Anterior cingulate cortex (tissue), 58 donors: ENCODE measurements at places on chromosomes 16 and 17.

DNA sequence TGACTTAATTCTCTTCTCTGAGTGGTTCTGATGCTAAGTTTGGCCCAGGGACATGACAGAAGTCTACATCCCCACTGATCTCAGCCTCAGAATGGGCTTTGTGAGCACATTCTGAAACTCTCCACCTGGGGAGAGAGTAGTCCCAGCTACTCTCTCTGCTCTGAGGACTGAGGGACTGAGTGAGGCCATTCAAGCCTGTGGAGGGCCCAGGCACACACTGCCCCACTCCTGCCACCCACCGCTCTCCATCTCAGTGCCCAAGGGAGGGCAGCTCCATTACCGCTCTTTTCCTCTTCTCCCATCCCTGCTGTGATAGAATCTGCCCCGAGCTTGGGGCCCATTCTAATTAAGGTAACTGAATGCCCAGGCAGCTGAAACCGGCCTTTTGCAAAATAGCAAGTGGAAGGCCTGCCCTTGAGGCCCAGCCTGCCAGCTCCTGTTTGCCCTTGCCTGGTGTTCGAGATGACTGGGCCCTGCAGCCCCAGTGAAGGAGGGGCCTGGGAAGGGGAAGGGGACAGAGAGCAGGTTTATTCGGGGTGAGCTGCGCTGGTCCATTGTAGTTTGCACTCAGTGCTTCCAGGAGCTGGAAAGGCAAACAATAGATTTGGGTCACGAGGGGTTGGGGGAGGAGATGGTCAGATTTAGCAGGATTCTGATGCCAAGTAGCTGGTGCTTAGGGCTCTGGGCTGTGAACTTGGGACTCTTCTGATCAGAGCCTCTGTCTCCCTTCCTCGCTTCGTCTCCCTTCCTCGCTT lies 76.2 kb downstream of the RAB11FIP4 start:
- DNase-seq, result peak; percentile 65

- DNase-seq, result peak; percentile 92
Observed at GRCh38 chr16:27202923-27203506, 311 bp upstream of the KDM8 start.

- no peak for DNase-seq
Observed at GRCh38 chr17:78238823-78239488, 7.5 kb downstream of the TMEM235 start.

DNA sequence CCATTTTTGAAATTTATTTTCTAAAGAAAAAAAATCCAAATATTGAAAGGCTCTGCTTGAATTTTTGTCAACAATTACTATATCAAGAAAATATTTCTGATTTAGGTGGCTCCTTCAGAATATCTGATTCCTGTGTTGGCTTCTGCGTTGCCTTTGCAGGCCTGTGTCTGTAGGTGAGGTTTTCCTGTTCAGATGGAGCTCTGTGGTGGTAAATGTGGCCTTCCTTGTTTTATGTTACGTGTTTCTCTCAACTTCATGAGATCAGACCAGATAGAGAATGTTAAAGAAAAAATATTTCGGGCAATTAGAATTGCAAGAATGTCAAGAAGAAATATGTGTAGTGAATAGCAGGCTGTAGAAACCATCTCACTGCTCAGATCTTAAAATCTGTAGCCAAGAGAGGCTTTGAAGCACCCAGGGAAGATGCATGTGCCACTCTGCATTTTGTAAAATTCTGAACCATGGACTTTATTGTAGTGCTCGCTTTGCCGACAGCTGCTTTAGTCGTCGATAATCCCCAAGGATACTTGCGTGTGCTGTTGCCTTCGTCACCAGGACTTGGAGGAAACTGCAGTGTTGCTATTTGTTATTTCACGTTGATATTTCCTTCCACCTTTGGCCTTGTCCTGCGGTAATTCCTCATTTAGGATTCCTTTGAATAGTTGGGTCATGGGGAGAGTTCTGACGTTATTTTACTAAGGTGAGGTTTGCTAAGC lies 69.9 kb downstream of the RPTOR start:
- DNase-seq, result no peak

GRCh38 chr16:72015124-72015523 lies 6.6 kb downstream of the DHODH start:
- no peak for DNase-seq

- no peak for DNase-seq
Observed at GRCh38 chr17:73643852-73644144, 447 bp downstream of the SDK2 start.

GRCh38 chr16:17606460-17606859 lies 135.7 kb upstream of the XYLT1 start:
- no peak for DNase-seq

DNA sequence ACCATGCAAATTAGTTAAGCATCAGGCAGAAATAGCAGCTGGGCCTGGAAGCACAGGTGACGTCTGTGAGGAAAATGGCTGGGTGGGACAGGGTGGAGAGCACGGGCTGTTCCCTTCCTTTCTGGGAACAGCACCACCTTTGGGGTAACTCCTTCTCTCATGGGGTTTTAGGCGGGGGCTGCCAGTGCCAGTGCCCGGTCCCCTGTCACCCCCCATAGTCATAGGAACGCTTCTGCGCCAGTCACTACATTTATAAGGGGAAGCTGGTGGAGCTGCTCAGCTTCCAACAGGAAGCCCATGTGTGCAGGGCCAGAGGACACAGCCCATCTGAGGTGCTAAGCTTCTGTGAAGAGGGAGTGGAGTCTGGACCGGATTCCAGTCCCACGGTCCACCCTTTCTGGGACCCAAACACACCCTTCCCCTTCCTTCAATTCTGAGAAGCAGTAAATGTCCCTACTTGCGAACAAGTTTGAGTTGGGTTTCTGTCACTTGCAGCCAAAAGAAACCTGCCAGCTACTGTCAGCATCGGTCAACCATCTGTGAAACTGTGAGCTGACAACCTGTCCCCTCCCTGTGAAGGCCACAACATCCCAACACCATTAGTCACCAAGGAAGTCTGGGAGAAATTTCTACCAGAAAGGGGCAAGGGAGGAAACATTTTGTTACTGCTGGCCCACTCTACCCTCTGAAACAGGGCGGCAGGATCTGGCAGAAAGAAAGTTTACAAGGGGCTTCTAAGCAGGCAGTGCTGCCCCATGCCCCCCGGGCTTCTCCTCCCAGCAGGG lies 86.0 kb upstream of the AMZ2 start:
- DNase-seq, result no peak

- DNase-seq, result no peak
Observed at GRCh38 chr17:40171750-40172149, 5.5 kb upstream of the RAPGEFL1 start.

DNA sequence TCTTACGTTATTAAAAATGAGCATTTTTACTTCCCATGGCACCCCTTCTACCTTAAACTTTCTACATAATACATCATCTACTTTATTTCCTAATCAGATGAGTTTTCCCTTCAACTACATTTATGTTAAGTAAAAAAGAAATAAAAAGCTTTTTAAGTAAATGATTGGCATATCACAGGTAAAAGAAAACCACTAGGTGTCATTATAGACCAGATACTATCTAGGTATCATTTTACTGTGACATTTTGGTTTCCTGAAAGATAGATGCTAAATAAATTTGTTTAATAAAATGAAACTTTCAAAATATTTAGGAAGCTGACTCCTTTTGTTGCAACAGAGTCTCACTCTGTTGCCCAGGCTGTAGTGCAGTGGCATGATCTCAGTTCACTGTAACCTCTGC lies 3.8 kb upstream of the CMTM1 start:
- DNase-seq, result no peak

DNA sequence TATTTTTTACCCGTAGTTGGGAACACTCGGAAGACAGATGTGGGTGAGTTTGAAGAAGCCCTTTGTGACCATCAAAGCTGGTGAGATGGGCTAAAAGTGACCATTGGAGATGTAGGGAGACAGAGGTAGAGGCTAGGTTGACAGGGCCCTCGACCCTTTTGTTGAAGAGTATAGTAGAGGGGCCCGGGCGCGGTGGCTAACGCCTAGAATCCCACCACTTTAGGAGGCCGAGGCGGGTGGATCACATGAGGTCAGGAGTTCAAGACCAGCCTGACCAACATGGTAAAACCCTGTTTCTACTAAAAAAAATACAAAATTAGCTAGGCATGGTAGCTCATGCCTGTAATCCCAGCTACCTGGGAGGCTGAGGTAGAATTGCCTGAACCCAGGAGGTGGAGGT lies 16.2 kb upstream of the NFATC3 start:
- DNase-seq, result no peak

GRCh38 chr17:74680213-74680612 lies 32.5 kb downstream of the CD300LF start:
- no peak for DNase-seq

GRCh38 chr17:218432-219110 lies 37.1 kb upstream of the DOC2B start:
- DNase-seq, result no peak

GRCh38 chr16:5073279-5073629 lies 1.6 kb downstream of the ALG1 start:
- DNase-seq, result no peak

GRCh38 chr17:38465391-38466345 lies 37.4 kb downstream of the ARHGAP23 start:
- no peak for DNase-seq

- DNase-seq, result no peak
Observed at GRCh38 chr16:85008271-85008670, 3.1 kb downstream of the ZDHHC7 start.

DNA sequence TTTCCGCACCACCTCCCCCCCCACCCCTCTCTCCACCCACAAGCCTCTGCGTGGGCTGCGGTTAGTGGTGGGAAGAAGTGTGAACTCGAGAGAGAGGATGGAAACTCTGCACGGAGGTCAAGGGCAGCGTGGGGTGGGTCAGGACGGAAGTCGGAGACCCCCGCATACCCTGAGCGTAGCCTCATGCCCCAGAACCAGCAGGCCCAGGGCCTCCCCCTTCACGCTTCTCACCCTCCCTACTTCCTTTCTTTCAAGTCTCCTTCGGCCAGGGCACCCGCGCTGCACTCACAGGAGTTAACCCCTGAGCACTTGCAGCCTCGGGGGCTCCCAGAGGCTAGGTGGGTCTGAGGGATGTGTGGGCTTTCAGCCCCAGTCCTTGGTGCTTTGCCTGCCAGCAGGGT lies 9.2 kb downstream of the TBKBP1 start:
- no peak for DNase-seq

DNA sequence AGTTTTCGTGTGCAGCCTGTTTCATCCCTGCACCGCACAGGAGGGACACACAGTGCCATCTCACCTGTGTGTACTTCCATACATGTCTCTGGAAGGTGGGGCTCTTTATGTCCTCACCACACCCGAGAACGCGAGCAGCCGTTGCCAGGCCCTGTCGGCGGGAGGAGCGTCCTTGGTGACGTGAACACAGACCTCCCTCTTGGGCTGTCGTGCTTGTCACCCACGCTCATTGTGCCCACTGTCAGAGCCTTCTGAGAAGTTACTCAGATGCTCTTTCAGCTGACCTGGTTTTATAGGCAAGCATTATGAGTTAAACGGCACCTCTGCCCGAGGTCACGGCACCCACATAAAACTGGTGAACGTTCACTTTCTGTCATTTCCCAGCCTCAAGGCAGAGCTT lies 40.2 kb downstream of the ZNF750 start:
- DNase-seq, result no peak

DNA sequence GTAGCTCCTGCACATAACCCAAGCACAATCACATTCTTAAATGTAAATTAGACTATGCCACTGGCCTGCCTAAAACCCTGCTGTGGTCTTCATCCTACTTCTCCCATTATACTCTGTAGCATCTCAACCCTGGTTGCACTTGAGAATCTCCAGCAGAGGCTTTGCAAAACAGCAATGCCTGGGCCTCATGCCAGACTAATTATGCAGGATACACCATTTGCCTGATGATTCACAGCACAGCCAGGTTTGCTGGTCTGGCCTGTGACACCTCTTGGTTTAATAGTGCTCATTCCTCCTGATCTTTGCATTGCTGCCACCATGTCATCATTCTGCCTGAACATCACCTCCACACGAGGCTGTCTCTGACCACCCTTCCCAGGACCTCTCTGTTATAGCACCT lies 491.9 kb upstream of the TOM1L1 start:
- no peak for DNase-seq

DNA sequence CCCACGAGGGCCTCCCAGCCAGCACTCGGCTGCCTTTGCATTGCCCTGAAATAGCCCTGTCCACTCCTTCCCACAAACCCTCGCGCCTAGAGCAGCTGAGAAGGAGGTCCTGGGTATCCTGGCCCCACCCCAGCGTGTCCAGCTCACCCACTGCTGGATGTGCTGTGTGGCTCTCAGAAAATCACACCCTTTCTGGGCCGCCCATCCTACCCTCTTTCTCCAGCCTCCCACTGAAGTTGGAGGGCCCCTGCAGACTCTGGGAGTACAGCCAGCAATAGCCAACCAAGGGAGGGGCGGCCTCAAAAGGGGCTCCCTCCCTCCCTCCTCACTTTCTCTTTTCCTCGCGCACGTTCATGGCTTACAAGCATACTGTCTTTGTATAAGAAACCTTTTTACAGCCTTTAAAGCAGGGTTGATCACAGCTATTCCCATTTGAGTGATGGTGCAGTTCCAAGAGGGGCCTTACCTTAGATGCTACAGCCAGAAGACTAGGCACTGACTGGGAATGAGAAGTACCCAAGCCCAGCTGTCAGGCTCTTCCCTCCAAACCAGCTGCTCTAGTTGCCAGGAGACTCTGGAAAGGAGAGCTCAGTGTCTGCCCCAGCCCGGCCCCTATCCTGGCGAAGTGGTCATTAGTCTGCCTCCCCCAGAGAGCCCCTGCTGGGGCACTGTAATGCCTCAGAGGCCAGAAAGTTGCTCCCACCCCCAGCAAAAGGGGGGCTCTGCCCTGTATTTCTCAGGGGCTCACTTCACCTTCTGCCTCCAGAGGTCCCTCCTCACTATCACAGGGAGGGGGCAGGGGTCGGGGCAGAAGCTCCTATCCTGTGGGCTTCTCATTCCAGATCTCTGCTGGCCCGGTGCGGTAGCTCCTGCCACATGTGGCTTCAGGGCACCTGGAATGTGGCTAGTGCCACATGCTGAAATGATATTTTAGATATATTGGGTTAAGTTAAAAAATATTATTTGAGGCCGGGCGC lies 38.1 kb downstream of the DCAKD start:
- DNase-seq, result no peak

DNA sequence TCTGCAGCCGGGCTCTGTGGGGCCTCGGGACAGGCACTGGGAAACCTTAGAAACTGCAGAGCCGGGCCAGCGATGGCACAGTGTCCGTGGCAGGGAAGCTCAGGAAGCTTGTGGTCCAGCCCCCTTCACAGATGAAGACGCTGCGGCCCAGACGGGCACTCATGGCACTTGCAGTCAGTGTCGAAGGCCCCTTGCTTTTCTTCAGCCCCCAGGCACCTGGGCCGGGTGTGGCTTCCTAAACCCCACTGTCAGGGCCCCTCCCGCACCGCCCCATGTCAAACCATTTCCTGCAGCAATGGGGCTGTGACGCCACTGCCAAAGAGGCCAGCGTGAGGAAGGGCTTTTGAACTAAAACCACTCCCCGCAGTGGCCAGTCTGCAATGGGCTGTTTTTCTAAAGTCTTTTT lies 164.0 kb downstream of the LAT start:
- no peak for DNase-seq
